ENCODE measurements at places on chromosomes 3 and 15. TPM values are rescaled to one million over a fixed set of nuclear protein-coding genes. Genes with fewer than 3 reads are reported as not detected.

The SYNM gene
- total RNA-seq: 4.5 TPM

The DAZL gene
- not detected for total RNA-seq

The SNRPA1 gene
- total RNA-seq: 121 TPM

The SMAD6 gene
- total RNA-seq: 0.91 TPM

All from activated naive CD8-positive, alpha-beta T cell treated with anti-CD3 and anti-CD28 coated beads, Interleukin-2, amount 10 ng/mL, durations not matched to agents 7 days and 5 days (primary cell).